ENCODE measurements at places on chromosomes 2 and 18.

DNA sequence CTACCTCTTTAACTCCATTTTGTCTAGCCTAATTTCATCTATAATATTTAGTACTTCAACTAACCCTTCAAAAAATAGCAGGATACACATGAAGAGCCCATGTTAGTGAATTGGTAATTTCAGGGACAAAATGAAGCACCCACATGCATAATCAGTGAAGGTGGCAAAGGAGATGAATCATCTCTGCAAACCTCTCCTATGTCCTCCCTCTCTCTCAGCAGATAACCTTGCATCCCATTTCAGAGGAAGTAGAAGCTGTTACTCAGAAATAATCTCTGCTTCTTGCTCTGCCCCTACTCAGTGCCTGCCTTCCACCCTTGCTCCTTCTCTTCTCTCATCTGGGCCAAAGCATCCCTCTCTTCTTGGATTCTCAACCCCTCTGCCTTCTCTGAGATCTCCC, 60.2 kb upstream of the CAVIN2 start:
- DNase-seq: no peak

- no peak for DNase-seq
Measured at GRCh38 chr2:41927581-41928264, 120.1 kb upstream of the PKDCC start.

- no peak for DNase-seq
Measured at GRCh38 chr2:11754700-11755015, 8.2 kb downstream of the LPIN1 start.

GRCh38 chr2:44195714-44196113, 27.0 kb downstream of the PPM1B start:
- no peak for DNase-seq

DNA sequence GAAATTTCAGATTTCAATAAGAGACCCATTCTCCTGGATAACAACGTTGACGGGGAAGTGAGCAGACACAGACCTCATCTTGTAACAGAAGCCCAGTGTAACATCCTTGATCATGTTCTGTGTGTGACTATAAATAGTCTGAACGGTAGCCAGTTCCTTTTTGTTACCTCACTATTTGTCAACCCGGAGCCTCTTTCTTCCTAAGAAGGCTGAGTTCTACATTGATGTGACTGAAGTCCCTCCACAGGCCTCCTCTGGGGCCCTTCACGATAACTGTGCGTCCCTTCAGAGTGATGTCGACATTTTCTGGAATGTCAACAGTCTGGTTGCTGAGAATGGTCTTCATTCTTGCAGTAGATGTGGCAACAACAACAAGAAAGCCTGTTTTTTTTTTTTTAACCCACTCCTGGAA, 6.3 kb upstream of the PLEKHM3 start:
- peak; percentile 57 for DNase-seq

- DNase-seq: no peak
Measured at GRCh38 chr2:34523958-34524514, 924.9 kb upstream of the FAM98A start.

DNA sequence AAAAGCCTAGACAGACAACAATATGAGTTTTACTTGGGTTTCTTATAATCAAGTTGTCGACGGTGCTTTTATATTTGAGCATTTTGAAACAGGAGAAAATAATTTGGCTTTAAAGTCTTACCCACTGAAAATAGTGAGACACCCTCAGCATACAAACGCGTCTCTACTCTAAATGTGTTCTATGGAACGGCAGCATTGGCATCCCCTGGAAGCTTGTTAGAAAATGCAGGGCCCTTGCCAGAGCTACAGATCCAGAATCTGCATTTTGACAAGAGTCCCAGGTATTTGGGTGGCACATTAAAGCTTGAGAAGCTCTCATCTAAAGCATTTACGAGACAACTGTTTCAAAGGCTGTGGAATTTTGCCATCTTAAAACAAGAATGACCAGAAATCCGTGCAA, 163.5 kb downstream of the PID1 start:
- DNase-seq: no peak

GRCh38 chr2:113078350-113078839, 10.6 kb downstream of the IL1F10 start:
- no peak for DNase-seq

- DNase-seq: no peak
Measured at GRCh38 chr2:54330926-54331835, 75.2 kb upstream of the TSPYL6 start.

DNA sequence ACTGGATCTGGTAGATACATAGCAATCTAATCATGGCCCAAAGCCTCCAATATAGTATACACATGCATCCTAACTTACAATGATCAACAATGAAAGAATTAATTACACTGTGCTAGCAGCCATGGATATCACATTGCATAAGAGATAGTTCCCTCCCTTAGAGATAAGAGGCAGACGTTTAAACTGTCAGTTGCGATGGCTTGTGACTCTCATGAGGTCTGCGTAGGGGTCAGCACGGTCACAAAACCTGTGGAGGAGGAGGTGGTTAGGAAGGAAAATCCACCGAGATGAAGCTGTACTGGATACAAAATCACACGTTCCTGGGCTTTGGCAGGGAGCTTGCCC, 800 bp upstream of the RALB start:
- DNase-seq: no peak

- no peak for DNase-seq
Measured at GRCh38 chr2:48320742-48321141, 209.2 kb upstream of the STON1 start.

- DNase-seq: peak; percentile 60
Measured at GRCh38 chr2:110219496-110220189, 7.3 kb upstream of the MTLN start.

GRCh38 chr2:147386284-147386683, 458.5 kb upstream of the ACVR2A start:
- no peak for DNase-seq

DNA sequence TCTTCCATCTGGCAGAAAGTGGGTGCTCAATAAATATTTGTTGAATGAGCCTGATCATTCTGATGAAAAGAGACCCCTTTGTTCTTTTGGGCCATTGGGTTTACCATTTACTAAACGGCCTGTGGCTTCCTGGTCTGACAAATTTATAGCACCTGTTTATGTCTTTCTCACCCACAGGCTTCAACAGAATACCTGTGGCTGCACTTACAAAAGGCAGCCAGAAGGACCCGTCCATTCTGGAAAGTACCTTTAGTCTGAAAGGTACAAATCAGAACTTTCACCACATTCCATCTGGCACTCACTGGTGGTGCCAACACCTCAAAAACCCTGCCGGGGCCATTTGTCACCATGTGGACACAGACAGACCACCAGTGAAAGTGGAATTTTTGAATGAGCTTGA, 167.5 kb downstream of the ETAA1 start:
- DNase-seq: no peak
